NCI-H460 (cell line): ENCODE measurements at places on chromosomes 7 and 10.

DNA sequence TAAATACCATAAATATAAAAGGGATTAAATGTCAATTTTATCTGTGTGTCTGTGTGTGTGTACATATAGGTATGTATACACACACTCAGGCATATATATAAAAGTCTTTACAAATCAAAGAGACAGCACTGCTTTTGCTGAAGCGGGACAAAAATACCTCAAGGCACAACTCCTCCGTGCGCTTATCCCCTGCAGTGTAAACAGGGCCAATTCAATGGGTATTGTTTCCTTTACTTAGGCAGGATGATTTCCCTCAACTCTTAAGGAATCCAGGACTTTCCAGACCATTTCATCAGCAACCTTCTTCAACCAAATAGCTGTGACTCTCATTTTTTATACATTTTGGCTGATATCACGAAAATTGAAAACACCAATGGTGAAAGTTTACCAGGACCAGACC lies 227.7 kb downstream of the CRPPA start:
- no peak for DNase-seq

- no peak for DNase-seq
Measured at GRCh38 chr10:48477616-48478015, 127.3 kb downstream of the ARHGAP22 start.

GRCh38 chr10:16011548-16011947 lies 151.2 kb upstream of the MINDY3 start:
- no peak for DNase-seq

- DNase-seq, result no peak
Measured at GRCh38 chr7:130880668-130881067, 146.7 kb upstream of the KLF14 start.

- no peak for DNase-seq
Measured at GRCh38 chr7:137209151-137209817, 134.2 kb downstream of the PTN start.

- DNase-seq, result no peak
Measured at GRCh38 chr10:101595591-101596433, 7.7 kb downstream of the DPCD start.

- DNase-seq, result no peak
Measured at GRCh38 chr7:101676956-101677355, 47.9 kb upstream of the MYL10 start.

- no peak for DNase-seq
Measured at GRCh38 chr7:44112231-44112996, 8.3 kb downstream of the AEBP1 start.

DNA sequence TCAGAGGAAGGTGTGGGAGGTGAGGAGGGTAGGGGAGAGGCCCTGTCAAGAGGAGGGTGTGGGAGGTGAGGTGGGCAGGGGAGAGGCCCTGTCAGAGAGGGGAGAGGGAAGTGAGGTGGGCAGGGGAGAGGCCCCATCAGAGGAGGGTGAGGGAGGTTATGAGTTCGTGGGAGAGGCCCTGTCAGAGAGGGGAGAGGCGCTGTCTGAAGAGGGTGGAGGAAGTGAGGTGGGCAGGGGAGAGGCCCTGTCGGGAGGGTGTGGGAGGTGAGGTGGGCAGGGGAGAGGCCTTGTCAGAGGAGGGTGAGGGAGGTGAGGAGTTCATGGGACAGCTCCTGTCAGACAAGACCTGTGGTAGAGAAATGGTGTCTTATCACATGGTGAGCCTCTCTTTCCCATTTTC lies 74.4 kb downstream of the INPP5A start:
- no peak for DNase-seq

DNA sequence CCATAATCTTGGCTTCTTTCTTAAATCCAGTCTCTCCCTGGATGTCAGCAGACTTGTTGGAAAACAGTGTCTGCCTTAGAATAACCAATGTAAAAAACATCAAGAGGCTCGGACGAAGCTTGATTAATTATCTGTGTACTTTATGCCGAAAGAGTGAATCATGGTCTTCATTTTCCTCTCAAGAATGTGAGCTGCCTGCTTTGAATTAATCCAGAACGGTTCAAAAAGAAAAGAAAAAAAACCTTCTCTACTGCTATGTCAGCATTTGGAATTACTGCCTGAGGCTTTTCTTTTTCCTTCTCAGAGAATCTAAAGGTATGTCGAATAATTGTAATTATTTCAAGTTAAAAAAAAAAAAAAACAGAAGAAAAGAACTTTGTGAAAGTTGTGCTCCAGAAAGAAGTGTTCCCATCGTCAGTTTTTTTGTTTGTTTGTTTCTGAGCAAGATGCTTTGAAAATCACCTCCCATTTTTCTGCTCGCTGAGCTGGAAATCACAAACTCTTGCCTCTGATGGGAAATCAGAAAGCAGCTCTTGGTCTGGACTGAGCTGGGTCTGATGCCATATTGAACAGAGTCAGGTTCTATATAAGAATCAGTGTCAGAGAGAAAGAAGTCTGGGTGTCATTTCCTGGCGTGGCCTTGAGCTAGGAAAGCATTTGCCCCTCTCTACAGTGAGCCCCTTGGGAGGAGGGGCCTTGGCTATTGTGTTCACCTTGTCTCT lies 20.2 kb downstream of the PLPP4 start:
- no peak for DNase-seq

- no peak for DNase-seq
Measured at GRCh38 chr10:88889559-88890337, 9.7 kb downstream of the STAMBPL1 start.

GRCh38 chr7:123120286-123120685 lies 79.5 kb downstream of the SLC13A1 start:
- DNase-seq, result no peak

DNA sequence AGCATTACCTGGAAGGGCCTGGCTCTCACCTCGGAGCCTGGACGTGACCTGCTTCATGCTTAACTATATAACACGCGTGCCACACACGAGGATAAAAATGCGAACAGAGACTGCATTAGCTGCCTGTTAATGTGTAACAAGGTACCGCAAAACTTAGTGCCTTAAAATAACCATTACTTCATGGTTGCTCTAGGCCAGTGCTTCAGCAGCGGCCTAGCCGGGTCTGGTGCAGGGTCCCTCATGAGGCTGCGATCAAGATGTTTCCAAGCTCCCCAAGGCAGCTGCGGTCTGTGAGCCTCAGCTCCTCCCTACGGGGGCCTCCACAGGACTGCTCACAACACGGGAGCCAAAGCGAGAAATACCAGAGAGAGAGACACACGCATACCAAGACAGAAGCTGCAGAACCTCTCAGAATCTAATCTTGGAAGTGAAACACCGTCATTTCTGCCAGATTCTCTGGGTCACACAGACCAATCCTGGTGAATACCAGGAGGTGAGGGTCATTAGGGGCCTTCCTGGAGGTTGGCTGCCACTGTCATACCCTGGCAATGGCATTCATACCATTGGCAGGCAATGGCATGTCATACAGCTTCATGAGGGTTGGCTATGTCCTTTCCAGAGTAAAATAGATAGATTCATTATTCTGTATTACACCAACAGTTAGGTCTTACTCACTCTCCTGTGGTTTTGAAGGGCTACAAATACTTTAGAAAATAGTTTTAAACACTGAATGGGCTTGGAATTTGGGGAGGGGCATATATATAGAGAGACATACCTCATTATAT lies 94.5 kb downstream of the HIPK2 start:
- DNase-seq, result no peak

GRCh38 chr10:129548600-129548999 lies 81.6 kb downstream of the MGMT start:
- no peak for DNase-seq

DNA sequence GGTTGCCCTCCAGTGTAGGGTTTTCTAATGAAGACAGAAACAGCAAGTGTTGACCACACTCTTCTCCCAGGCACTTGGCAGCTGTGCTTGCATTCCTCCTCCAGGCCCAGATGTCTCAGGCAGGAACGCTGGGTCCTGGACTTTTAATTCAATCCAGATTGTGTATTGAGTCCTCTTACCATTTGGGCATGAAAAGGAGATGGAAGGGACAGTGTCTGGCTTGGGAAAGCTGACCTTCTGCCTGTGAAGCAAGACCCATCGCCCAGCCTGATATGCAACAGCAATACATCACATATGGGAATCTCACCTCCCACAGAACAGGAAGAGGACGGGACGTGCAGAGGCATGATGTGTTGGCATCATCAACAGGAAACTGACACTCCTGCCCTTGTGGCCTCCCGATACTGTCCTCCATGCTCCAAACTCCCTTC lies 174.4 kb upstream of the LYZL2 start:
- DNase-seq, result no peak

GRCh38 chr7:117186218-117187010 lies 136.4 kb downstream of the WNT2 start:
- DNase-seq, result no peak
